ENCODE measurements at places on chromosomes 2 and 18. TPM values are rescaled to one million over a fixed set of nuclear protein-coding genes. Genes with fewer than 3 reads are reported as not detected.
A peak's percentile ranks its signal among the peaks of the same experiment; 100 is the strongest.

The MRPL53 gene
- 38.6 TPM for total RNA-seq

GRCh38 chr2:15225131-15225530, 336.0 kb downstream of the NBAS start:
- H3K36me3 ChIP-seq: no peaks in the 10 kb centered on the region
- no peak for DNase-seq
- no peak overlapping the region for H3K27ac ChIP-seq
- no peaks in the 10 kb centered on the region for H3K4me1 ChIP-seq
- no peak overlapping the region for H3K4me3 ChIP-seq
- no peaks in the 10 kb centered on the region for H3K27me3 ChIP-seq

- no peaks in the 10 kb centered on the region for H3K36me3 ChIP-seq
- DNase-seq: no peak
- H3K4me1 ChIP-seq: no peaks in the 10 kb centered on the region
- H3K4me3 ChIP-seq: no peak overlapping the region
- no peaks in the 10 kb centered on the region for H3K27me3 ChIP-seq
- H3K27ac ChIP-seq: no peak overlapping the region
Observed at GRCh38 chr2:233966388-233966787, 49.2 kb downstream of the TRPM8 start.

GRCh38 chr2:218733171-218734021, 22.8 kb downstream of the TTLL4 start:
- no peaks in the 10 kb centered on the region for H3K27me3 ChIP-seq
- H3K27ac ChIP-seq: peak overlapping the region; percentile 13
- peaks cover 9% of the 10 kb centered on the region for H3K36me3 ChIP-seq
- H3K4me1 ChIP-seq: peaks cover 28% of the 10 kb centered on the region
- no peak overlapping the region for H3K4me3 ChIP-seq

GRCh38 chr2:191312662-191313061, 67.5 kb downstream of the MYO1B start:
- H3K4me1 ChIP-seq: no peaks in the 10 kb centered on the region
- H3K27ac ChIP-seq: no peak overlapping the region
- DNase-seq: peak; percentile 24
- no peaks in the 10 kb centered on the region for H3K27me3 ChIP-seq

DNA sequence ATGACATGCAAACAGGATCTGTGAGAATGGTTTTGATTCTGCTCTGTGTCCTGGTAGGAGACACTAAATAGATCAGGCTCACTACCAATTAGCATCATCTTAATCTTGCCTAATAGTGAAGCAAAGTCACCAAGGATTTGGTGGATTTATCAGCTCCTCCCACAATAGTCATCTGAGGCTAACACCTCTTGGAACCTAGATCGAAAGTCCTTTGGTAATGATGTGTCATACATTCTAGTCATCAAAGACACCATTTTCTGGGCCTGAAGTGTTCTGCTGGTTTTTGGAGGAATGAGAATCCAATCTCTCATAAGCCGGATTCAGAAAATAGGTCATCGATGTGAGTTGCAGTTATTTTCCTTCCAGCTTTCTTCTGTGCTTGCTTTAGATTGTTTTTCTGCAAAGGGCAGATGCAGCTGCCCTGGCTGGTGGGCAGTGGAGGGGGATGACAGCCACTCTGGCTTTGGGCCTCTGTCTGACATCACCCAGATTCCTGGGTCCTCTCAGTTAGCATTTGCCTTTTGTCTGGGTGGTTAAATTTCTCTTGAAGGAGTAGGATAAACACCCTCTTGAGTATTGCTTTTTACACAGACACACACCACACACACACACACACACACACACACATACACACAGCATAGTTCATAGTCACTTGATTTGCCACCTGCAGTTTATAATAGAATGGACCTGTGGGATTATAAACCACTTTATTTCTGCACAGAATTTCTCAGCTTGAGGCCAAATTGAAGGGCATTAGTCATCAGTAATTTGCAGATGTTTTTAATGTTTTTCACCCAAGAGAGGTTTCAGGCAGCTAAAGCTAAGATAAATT, at the start of gene MYO3B:
Gene MYO3B (plus strand): TSS at position 198 of the 832 bp plus-strand sequence. CDS start 141 bp downstream, at position 339.
- H3K4me3 ChIP-seq: no peak within 1 kb of the TSS
- H3K4me1 ChIP-seq: no peaks in the 10 kb centered on the region
- no peaks in the 10 kb centered on the region for H3K27me3 ChIP-seq

The KATNAL2 gene
- 5.0 TPM for total RNA-seq

The POTEI gene
- not detected for total RNA-seq

The NDC80 gene
- 0.57 TPM for total RNA-seq

- DNase-seq: peak; percentile 75
- no peak overlapping the region for H3K4me3 ChIP-seq
- no peaks in the 10 kb centered on the region for H3K4me1 ChIP-seq
- H3K36me3 ChIP-seq: no peaks in the 10 kb centered on the region
- H3K27me3 ChIP-seq: no peaks in the 10 kb centered on the region
Observed at GRCh38 chr2:119028327-119029174, 86.6 kb downstream of the MARCO start.

The MOGAT1 gene
- not detected for total RNA-seq

The SLC9A4 gene
- not detected for total RNA-seq

DNA sequence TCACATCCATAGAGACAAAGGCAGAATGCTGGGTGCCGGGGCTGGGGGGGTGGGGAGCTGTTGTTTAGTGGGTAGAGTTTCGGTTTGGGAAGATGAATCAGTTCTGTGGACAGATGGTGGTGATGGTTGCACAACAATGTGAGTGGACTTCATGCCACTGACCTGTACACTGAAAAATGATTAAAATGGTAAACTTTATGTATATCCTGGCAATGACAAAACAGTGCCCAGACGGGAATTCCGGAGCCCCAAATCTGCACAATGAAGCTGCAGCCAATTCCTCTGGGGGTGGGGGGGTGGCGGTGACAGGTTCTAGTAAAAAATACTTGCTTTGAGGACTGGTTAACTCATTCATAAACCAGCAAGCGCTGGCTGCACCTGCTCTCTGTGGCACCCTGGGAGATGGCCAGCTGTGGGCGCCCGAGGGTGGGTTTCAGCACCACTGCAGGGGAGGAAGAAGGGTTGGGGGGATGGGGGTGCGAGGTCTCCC, 81.8 kb upstream of the HPCAL1 start:
- H3K27me3 ChIP-seq: no peaks in the 10 kb centered on the region
- H3K36me3 ChIP-seq: no peaks in the 10 kb centered on the region
- H3K27ac ChIP-seq: no peak overlapping the region

DNA sequence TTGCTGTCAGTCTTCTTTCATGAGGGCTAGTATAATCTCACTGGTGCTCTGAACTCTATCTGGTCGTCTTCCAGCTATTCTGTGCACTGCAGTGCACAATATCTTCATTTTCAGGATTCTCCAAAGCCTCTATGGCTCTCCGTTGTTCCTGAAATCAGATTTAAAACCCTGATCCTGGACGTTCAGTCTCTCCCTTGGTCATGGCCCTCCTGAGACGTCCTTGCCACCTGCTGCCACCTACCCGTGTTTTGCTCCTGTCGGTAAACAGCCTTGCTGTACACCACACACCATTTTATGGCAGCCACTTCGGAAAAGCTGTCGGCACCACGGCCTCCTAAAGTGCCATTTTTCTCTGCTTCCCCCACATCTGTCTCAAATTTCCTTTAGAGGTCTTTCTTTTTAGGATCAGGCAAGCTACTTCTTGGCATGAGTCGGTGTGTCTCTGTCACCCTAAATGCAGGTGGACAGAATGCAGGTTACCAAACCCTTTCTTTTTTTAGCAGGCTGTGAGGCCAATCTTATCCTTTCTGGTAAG, 170.0 kb downstream of the HRH4 start:
- no peaks in the 10 kb centered on the region for H3K36me3 ChIP-seq
- no peak overlapping the region for H3K4me3 ChIP-seq
- DNase-seq: peak; percentile 83
- H3K27ac ChIP-seq: no peak overlapping the region
- peaks cover 20% of the 10 kb centered on the region for H3K4me1 ChIP-seq

The LYPD6 gene
- 1.4 TPM for total RNA-seq

- no peak overlapping the region for H3K4me3 ChIP-seq
- no peaks in the 10 kb centered on the region for H3K36me3 ChIP-seq
- no peak for DNase-seq
- H3K27me3 ChIP-seq: no peaks in the 10 kb centered on the region
- no peak overlapping the region for H3K27ac ChIP-seq
- H3K4me1 ChIP-seq: no peaks in the 10 kb centered on the region
Observed at GRCh38 chr2:102669401-102669800, 50.0 kb downstream of the SLC9A2 start.

The FBXO36 gene
- total RNA-seq: 2.5 TPM

- H3K27me3 ChIP-seq: no peaks in the 10 kb centered on the region
- no peak overlapping the region for H3K27ac ChIP-seq
- no peaks in the 10 kb centered on the region for H3K36me3 ChIP-seq
- no peak overlapping the region for H3K4me3 ChIP-seq
Observed at GRCh38 chr2:167404627-167405284, 516.5 kb downstream of the XIRP2 start.

The TMEM247 gene
- total RNA-seq: not detected

DNA sequence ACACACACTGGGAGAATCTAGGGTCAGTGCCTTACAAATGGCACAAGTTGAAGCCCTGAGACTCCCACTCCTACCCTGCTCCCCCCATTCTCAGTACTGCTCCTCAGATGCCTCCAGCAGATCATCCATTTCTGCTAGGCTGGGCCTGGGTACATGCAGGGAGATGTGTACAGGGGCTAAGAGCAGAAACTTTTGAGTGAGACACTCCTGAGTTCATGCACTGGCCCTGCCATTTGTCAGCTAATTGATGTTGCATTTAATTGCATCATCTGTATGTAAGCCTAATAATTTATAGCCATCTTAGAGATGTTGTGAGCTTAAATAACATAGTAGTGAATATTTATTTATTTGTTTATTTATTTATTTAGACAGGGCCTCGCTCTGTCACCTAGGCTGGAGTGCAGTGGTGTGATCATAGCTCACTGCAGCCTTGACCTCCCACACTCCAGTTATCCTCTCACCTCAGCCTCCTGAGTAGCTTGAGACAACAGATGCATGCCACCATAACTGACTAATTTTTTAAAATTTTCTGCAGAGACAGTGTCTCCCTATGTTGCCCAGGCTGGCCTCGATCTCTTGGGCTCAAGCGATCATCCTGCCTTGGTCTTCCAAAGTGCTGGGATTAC, 4.8 kb upstream of the CASP8 start:
- H3K36me3 ChIP-seq: no peaks in the 10 kb centered on the region
- no peak overlapping the region for H3K27ac ChIP-seq
- H3K4me3 ChIP-seq: no peak overlapping the region
- no peak for DNase-seq
- peaks cover 38% of the 10 kb centered on the region for H3K4me1 ChIP-seq
- H3K27me3 ChIP-seq: no peaks in the 10 kb centered on the region

Measured in esophagus muscularis mucosa (tissue), 4 donors.